ENCODE measurements at places on chromosomes 11 and 22.

GRCh38 chr11:71356280-71356876 is 91.8 kb downstream of the DHCR7 start:
- no peak for DNase-seq

DNA sequence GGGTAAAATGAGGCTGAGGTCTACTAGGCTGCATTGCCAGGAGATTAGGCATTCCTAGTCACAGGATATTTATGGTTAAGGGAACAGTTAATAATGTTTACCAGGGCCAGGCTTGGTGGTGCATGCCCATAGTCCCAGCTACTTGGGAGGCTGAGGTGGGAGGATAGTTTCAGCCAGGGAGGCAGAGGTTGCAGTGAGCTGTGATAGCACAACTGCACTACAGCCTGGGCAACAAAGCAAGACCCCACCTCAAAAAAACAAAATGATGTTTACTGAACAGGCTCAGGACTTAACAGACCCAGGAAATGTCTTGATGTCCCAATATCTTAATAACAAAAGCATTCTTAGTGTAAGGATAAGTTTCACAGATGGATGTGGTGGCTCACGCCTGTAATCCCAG is 2.8 kb upstream of the MRPL16 start:
- no peak for DNase-seq

GRCh38 chr11:64472593-64473455 is 113.9 kb downstream of the RPS6KA4 start:
- no peak for DNase-seq

DNA sequence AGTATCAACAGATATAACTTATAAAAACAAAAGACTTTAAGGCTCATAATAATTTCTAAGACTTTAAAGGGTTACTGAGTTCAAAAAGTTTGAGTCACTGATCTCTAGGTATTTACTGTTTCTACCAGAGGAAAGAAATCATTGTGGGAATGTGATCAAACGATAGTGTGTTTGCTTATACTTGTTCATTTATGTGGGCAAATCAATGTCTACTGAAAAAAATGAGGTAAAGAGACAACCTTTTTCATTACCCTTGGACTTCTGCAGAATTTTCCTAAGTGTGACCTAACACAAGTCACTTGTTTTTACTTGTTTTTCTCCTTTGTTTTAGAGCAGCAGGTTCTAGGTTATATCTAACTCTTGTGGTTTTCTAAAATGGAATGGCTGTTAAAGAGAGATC is 65.4 kb downstream of the PRR5L start:
- no peak for DNase-seq

DNA sequence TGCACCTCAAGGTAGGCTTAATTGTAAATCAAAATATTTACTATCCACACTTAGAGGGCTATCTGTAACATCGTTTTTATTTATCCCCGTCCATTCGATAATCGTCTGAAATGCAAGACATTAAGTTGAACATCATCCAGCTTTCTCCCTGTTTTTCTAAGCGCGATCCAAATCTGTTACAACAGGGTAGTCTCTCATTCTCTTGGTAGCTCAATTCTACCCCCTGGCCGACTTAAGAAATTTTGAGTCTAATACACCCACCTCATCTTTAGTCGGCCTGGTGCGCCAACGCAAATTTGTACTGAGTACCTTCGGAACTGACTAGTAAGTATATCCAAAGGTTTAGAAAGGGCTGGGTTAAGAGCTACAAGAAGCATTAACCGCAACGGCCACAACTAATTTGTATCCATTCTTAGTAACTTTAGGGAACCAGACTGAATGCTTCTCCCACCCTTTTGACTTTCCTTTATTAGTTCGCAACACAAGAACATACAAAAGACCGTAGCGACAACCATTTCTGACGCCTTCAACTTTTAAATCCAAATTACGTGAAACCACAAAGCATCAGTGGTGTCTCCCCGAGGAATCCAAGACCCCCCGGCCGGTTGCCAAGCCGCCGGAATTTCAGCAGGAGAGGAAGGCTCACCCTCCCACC is 1.0 kb upstream of the ZNF143 start:
- no peak for DNase-seq

DNA sequence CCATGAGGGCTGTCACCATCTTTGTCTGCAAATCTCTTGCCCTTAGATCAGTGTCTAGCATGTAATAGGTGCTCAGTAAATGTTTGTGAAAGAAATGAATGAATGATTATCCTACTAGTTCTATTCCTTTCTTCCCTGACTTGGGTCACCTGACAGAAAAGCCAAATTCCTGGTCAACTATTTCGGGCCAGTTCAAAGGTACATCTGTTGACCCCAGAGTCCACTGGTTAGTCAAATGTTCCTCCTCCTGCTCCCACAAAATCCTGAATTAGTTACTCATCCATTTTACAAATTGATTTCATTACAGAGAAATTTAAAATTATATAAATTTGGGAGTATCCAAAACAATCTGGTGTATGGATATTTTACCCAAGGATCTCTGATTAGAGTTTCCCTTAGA is 124.7 kb upstream of the NAV2 start:
- DNase-seq, result no peak

GRCh38 chr11:20668844-20669819 is at the start of gene NELL1:
Gene NELL1, plus strand, starts transcription at chr11:20669586.
- no peak for DNase-seq

DNA sequence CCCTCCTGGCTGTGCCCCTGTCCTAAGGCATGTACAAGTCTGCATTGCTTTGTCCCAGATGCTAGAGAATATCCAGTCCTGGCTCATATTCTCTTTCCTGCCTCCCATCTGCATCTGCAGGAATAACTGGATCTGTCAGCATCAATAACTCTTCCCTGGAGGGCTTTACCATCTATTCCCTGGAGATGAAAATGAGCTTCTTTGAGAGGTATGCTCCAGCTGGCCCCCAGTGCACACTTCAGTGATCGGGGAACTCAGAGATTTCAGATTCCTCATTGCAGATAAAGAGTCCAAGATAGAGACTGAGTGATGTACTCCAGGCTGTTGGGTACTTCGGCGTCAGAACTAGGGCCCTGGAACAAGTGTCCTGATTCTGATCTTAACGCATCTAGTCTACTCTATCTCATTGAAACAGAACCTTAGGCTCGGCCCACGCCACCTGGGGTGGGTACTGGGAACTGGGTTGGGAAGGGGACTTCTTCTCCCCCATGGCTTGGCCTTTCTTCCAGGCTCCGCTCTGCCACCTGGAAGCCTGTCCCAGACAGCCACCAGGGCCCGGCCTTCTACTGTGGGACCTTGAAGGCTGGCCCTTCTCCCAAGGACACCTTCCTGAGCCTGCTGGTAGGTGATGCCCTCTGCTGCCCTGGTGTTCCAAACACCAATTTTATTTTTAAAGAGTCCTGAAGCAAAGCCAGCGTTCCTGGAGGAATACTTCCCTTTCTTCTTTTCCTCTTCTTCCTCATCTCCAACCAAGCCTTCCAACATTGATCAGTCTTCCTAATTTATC is 17.8 kb upstream of the GLB1L2 start:
- DNase-seq, result no peak

DNA sequence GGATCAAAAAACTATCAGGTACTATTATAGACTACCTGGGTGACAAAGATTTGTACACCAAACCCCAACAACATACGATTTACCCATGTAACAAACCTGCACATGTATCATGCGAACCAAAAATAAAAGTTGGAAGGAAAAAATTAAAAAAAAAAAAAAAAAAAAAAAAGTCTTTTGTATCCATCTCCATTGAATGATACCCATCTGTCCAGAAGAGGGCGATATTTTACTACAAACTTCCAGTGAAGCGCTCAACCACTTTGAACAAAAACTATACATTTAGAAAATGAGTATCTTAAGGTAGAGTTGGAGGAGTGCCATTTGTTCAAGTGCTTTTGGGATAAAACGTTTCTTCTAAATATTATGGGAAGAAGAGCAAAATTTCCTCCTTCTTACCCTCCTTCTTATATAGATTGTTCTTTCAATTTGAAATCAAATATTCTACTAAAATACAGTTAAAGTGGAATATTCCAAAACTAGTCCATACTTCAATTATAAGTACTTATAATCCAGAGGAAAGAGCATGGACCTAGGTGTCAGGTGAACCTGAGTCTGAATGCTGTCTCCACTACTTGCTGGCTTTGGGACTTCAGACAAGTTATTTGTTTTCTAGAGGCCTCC is 23.3 kb downstream of the ARL14EP start:
- no peak for DNase-seq

DNA sequence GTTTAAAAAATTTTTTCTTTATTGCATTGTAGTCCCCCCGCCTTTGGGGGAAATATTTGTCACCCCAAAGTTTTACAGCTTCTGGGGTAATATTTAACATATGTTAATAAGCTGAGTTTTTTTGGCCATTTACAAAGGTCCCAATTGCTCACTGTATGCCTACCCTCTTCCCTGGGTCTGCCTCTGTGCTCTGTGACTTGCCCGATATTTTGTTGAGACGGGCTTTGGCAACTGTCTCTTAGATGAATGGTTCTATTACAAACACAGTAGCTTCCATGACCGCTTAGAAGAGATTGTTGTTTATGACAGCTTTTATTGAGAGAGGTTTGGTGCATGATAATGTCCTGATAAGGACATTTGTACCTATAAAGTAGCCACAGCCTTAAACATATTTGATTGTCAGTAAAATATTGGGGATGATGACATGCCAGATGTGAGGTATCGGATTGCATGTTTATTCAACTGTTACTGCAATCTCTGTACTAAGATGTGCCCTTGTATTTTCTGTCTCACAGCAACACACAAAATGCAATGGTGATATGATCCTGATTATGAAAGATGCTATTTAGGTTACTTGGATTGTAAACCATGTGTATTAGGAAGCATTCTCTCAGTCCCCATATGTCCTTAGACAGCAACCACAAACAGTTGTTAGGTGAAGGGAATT is 103.1 kb downstream of the TEAD1 start:
- DNase-seq, result no peak

DNA sequence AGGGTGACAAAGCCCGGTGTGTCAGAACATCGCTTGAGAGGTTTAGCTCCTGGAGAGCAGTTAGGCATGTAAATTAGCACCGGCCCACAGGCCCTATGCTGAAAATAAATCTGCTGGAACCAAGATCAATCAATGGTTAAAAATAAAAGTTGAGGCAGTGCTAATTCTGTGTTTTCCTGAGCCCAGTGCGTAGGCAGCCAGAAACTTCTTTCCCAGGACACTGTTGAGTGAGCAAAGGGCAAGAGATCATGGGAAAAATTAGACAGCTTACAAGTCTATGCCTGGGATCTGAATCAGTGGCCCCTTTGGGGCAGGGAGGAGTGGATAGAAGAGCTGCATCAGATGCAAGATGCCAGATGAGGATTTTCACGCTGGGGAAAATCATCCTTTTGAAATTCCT is 539.2 kb downstream of the BUD13 start:
- no peak for DNase-seq

DNA sequence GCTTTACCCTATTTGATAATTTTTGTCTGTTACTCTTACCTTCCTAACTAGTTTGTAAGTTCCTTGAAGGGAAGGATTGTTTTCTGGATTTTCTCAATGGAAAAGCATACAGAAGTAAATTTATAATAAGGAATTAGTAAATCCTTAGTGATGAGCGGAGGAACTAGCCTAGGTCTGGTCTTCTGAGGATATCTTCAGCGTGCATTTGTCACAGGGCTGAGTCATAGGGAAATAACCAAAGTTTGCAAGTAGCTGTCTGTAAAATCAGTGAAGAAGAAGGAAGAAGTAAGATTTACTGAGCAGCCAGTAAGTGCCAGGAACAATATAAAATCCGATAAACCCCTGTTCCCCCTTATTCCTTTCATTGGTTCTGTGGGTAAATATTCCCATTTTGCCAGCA is 162.7 kb upstream of the SORL1-AS1 start:
- DNase-seq, result no peak

GRCh38 chr11:3215346-3216026 is 3.1 kb downstream of the MRGPRG start:
- DNase-seq, result peak; percentile 7

DNA sequence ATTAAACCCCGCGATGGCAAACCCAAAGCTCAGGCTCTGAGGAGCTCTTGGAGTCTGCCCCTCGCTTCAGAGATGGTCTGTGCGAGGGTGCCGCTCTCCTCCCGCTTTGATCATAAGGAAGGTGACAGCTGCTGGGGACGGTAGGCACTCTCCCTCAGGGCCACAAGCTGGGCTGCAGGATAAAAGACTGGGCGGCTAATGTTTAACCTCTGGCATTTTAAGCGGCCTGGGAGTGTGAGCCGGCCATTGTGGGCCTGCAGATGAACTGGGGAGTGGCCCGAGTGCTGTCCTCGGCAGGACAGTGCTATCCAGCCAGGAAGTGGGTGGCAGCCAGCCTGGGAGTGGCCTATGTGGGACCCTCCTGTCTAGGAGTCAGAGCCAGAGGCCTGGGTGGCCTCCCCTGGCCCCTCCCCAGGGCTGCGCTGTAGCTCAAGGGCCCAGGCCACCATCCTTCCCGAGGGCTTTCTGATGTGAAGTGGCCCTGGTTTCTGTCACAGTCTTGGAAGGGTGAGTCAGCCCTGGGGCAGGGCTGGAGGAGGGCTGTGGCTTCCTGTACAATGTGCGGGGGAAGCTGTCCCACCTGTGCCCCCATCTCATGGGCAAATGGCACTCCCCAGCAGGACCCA is 58.7 kb upstream of the PRODH start:
- no peak for DNase-seq

- DNase-seq, result no peak
These were observed 9.0 kb upstream of the HIKESHI start for GRCh38 chr11:86292912-86293616.

- no peak for DNase-seq
These were observed 13.7 kb downstream of the RNF141 start for GRCh38 chr11:10526974-10527918.

DNA sequence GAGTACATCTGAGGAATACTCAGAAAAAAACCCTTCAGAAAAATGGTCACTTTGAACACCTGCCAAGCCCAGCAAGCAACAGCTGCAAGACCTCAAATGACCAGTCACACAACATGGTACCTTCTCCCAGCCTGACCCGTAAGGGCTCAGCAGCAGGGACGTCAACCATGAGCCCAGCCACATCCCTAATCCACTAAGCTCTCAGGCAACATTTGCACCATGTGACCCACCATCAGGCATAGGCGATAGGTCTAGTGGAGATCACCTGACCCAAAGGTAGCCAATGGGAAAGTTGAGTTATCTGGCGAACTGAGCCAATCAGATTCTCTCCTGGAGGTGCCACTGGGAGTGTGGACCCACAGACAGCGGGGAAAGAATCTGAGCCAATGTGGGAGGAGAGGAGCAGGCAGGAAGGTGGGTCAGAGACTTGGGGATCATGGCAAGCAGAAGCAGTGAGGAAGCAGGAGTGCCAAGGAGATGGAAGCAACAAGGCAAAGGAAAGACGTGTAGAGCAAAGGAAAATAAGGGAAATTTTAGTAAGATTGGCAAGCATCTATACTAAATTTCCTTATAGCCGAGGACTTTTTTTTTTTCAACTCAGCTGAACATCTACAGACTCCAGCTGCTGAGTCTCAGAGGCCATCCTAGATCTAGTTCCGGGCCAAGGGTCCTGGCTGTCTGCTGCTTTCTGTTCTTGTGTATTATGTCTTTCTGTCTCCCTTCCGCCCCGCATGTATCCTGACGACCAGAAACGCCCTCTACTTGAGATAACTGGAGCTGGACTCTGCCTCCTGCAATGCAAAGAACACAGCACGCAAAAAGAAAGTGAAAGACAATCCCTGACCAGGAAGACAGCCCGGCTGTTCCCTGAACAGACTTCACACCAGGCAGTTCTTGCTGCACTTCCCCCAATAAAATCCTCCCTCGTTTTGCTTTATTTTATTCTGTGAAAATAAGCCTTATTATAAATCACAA is 11.0 kb upstream of the PLAAT2 start:
- DNase-seq, result peak; percentile 30

- DNase-seq, result no peak
These were observed 71.1 kb downstream of the LARGE2 start for GRCh38 chr11:45993531-45994001.

- no peak for DNase-seq
These were observed 44.6 kb upstream of the ZBED5 start for GRCh38 chr11:10902301-10903063.

GRCh38 chr11:47887910-47888569 is 39.9 kb upstream of the NUP160 start:
- DNase-seq, result no peak

Measured in tibial artery (tissue), 4 donors.